ENCODE measurements at places on chromosomes 16 and 17. TPM values are rescaled to one million over a fixed set of nuclear protein-coding genes. Genes with fewer than 3 reads are reported as not detected.
A peak's percentile ranks its signal among the peaks of the same experiment; 100 is the strongest.

The ANKRD40CL gene
- total RNA-seq = not detected

The KRT31 gene
- not detected for total RNA-seq

The TEFM gene
- 13.2 TPM for total RNA-seq

The GINS2 gene
- total RNA-seq = 74.1 TPM

The ITGB3 gene
- total RNA-seq = not detected

The EPOP gene
- 33.7 TPM for total RNA-seq

GRCh38 chr17:80030730-80031410 is 4.8 kb downstream of the TBC1D16 start:
- DNase-seq = no peak

DNA sequence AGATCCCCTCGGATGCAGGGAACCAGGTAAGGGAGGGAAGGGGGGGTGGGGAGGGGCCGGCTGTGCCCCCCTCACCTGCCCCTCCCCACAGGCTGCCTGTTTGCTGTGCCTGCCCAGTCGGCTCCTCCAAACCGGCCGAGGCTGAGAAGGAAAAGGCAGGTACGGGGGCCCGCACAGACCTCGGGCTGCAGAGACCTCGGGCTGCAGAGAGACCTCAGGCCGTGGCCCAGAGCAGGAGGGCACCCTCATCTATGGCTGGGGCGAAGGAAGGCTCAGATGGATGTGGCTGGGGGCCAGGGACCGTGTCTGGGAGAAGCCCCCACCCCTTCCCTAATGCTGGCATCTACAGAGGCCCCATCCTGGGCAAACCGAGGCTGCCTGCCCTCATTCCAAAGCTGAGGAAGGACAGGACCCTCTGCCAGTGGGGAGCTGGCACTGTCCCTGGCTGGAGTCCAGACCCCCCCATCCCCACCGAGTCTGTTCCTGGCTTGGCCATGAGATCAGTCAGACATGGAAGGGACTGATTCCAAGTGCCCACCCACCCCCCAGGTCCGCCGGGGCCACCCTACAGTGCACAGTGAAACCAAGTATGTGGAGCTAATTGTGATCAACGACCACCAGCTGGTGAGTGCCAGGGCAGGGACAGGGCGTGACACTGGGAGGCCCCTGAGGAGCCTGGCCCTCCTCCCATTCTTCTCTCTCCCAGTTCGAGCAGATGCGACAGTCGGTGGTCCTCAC is 13.7 kb downstream of the ADAM11 start:
- DNase-seq = no peak

GRCh38 chr16:47734081-47734857 is 273.1 kb downstream of the PHKB start:
- no peak for DNase-seq

GRCh38 chr17:59634632-59635541 is 15.2 kb downstream of the CLTC start:
- DNase-seq = no peak

- DNase-seq = peak; percentile 42
Observed at GRCh38 chr17:7445619-7445968, 733 bp downstream of the CHRNB1 start.

DNA sequence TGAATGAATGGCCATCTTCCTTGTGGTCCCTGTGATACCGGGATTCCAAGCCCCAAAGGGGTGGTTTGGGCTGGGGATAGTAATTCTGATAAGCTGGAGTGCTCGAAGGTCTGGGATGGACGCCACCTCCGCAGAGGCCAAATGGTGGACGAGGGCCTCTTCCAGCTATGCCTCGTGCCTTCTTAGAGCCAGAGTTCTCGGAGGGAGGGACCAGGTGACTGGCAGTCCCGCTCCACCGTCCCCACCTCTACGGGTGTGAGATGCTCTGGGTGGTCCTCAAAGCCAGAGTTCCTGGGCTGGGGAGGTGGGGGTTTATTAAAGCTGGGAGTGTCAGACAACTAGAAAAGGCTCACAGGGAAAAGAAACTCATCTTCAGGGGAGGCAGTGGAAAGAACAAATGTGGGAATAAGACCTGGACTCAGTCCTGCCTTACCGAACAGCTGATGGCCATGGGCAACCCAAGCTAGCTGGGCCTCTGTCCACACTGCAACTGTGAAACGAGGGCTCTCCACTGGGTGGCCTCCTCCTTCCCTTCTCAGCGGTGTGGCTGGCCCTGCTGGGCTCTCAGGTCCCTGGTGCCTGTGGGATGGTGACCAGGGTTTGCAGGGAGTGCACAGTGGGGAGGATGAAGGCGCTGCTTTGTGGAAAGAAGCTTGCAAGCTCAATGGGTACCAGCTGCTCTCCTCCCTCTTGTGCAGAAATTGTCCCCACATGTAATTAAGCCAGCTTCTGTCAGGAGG is 75.2 kb downstream of the N4BP1 start:
- no peak for DNase-seq

GRCh38 chr17:38562903-38563302 is 42.8 kb downstream of the SRCIN1 start:
- no peak for DNase-seq

- no peak for DNase-seq
Observed at GRCh38 chr17:82940226-82941020, 100.6 kb upstream of the ZNF750 start.

DNA sequence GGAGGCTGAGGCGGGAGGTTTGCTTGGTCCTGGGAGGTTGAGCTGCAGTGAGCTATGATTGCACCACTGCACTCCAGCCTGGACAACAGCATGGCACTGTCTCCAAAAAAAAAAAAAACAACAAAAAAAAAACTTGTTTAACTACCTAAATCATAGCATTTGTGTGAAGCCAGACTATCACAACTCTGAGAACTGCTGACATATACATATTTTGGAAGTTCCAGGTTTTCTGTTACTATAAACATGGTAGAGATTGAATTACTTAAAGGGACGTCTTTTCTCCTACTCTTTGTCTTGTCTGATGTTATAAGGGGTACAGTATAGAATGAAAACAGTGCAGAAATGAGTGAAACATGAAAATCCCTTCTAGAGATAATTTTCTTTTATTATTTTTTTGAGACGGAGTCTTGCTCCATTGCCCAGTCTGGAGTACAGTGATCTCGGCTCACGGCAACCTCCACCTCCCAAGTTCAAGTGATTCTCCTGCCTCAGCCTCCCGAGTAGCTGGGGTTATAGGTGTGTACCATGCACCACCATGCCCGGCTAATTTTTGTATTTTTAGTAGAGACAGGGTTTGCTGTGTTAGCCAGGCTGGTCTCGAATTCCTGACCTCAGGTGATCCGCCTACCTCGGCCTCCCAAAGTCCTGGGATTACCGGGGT is 18.4 kb downstream of the ABCC1 start:
- DNase-seq = no peak

DNA sequence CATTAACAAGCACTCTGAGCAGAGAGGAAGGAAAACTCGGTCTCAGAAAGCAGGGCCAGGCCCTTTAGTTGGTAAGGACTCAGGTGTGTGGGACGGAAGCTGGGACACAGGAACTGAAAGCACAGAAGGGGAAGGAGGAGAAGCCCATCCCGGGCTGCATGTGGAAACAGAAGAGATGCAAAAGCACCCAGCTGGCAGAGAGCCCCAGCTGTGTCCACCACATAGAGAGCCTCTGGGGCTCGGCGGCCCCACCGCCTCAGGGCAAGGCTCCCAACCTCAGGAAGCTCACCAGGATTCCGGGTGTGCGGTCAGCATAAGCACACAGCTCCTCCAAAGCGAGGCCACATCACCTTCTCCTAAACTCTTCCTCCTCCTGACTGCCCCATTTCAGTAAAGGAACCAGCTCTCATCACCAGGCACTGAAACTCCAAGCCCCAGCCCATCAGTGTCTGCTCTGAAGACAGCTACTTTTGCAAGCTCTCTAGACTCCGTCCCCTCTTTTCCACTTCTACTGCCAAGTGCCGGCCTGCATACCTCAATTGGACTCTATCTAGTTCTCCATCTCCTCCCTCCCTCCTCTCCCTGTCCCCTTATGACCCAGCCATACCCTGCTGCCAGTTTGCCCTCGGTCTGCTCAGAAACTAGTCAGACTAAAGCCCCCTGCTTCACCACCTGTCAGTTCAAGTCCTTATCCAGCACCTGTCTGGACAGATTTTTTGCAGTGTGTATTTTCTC is 6.0 kb downstream of the ST3GAL2 start:
- DNase-seq = no peak

DNA sequence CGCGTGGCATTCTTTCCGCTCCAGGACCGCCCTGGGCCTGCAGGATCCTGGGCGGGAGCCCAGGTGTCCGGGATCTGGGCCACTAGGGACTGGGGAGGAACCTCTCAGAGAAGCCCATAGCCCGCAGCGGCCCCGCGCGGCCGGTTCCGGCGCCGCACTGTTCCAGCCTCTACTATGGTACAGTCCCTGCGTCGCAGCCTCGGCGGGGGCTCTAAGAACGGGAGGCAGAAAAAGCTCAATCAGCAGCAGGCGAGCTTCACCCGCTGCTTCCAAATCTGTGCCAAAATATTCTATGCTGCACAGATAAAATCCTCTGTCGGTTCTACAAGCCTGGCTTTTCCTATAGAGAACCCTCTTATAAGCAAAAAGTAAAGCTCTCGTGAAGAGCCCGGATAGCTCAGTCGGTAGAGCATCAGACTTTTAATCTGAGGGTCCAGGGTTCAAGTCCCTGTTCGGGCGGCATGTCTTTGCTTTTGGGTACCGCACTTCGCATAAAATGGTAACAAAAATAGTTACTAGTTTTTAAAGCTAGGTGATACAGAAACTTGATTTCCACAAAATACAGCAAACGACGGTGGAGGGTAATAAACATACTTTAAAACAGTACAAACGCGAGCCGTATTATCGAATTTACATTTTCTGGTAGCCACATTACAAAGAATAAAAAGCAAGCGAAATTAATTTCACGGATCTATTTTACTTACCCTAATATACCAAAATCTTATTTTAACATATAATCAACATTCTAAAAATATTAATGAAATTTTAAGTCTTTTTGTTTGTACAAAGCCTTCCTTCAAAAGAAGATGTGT is 661 bp upstream of the ALOXE3 start:
- DNase-seq = peak; percentile 89

DNA sequence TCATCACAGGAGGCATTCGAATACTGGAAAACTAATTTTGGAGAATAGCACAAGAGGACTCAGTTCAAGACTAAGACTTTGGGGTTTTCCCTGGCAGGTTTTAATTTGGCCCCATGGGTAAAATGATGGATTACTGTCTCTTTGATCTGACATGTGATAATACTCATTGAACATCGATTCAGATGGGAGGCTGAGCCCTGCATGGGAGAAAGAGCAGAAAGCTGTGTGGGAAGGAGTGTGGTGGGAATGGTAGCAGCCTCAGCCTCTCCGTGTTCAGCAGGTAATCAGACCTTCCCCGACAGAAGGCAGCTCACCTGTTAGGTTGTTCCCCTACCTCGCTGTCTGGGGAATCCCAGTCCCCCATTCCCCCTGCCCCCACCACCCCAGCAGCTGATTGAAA is 124.7 kb upstream of the TNRC6C start:
- no peak for DNase-seq

DNA sequence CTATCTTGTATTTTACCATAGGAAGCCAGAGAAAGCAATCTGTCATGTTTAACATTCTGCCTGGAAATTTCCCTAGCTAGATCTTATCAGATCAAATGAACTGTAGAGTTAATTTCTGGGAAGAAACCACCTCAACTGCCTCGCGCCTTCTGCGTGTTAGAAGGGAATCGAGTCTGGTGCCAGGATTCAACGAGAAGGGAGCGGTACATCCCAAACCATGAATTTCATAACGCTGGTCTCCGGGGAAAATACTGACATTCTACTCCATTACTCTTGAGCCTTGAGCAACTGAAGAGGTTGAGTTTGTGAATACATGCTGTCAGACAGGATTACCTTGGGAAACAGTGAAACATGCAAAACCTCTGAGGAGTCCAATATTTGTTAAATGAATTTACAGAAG is 35.2 kb downstream of the MPHOSPH6 start:
- DNase-seq = no peak

DNA sequence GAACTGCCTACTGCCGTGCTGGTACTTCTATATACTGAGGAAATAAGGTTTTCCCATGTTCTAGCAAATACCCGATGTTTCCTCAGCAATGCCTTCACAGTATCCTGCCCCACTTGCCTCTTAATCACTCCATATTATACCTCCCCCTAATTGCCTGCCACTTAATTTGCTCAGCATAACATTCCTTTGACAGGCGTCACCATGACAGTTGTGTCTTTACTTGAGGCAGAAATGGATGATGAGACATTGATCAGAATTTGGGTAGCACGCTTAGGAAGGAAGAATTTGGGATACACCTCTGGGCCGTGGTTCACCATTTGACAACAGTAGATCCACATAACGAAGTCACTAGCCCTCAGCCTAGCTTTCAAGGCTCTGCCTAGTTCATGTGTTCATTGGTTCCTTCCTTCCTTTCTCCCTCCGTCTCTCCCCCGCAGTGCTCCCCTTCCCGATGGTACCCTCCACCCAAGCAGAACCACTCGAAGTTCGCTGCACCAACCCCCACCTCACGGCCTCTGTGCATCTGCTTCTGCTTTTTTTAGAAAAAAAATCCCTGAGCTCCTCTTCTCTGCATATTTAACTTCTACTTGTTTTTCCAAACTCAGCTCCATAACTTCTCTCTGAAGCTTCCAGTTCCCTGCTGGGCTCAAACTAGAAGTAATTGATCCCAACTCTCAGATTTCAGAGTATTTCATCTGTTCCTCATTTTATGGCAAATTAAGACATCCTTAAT is 19.4 kb downstream of the IQCK start:
- DNase-seq = no peak

DNA sequence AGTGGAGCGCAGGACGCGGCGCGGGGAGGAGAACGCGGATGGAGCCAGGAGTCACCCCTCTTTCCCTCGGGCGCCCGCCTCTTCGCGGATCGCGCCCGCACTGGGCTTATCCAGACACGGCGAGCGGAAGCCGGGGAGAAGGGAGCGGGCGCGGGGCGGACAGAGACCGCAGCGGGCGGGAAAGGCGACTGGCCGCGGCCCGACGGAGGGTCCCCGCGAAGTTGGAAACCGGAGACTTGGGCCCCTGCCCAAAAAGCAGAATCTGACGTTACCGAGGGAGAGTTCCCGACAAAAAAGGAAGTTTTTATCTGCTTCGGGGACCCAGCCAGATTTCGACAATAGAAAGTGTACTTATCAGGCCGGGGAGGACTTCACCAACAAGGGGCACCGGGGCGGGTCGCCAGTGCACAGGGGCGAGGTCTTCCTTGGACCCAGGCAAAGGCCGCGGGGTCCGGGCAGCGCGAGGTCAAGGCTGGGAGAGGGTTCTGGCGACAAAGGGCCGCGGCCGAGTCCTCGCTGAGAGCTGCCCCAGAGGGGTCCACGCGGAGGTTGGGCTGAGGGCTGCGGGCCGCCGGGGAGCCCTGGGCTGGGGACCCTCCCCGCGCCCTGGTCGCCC is 519 bp downstream of the ST6GALNAC2 start:
- no peak for DNase-seq

DNA sequence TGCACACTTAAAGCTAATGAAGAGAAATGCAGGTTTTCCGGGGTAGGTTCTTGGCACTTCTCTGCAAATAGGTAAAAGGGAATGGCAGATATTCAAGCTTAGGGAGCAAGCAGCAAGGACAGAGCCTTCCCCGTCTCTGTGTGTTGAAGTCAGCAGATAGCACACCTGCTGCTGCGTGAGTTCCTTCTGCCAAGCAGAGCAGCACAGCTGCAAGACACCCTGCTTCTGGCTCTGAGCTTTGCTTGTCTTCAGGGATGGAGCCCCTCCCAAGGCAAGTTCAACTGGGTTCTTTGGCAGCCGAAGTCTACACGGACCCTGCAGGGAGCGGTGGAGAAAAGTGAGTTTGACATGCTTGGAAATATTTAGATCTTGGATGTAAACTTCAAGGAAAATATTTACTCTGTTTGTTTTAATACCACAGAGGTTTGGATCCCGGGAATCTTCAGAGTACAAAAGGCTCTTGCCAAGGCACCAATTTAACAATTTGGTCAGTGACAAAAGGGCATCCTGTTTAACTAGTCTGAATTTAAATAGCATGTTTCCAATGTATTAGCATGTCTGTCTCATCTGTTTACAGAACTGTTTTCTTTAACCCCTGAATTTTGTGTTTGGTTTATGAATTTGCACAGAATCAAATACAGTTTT is 113.4 kb upstream of the KCNJ16 start:
- DNase-seq = no peak
